ENCODE measurements at places on chromosomes 6 and 20.

GRCh38 chr6:26103770-26104456 is 16.7 kb downstream of the HFE start:
- peak; percentile 90 for DNase-seq

DNA sequence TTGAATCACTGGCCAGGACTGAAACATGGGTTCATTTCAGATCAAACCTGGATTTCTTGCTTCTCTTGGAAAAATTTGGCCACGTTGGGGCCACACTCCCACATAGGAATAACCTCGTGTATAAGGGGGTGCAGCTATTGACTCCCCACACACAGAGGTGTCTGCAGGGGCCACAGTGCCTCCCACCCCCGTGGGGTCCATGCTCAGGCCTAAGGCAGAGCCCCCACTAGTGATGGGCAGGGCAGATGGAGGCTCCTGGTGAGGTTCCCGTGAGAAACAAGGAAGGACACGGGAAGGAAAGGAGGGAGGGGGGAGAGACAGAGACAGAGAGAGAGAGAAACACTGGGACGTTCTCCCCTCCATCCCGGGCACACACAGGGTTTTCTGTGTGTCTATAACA is 230.5 kb downstream of the ERMARD start:
- peak; percentile 6 for DNase-seq

DNA sequence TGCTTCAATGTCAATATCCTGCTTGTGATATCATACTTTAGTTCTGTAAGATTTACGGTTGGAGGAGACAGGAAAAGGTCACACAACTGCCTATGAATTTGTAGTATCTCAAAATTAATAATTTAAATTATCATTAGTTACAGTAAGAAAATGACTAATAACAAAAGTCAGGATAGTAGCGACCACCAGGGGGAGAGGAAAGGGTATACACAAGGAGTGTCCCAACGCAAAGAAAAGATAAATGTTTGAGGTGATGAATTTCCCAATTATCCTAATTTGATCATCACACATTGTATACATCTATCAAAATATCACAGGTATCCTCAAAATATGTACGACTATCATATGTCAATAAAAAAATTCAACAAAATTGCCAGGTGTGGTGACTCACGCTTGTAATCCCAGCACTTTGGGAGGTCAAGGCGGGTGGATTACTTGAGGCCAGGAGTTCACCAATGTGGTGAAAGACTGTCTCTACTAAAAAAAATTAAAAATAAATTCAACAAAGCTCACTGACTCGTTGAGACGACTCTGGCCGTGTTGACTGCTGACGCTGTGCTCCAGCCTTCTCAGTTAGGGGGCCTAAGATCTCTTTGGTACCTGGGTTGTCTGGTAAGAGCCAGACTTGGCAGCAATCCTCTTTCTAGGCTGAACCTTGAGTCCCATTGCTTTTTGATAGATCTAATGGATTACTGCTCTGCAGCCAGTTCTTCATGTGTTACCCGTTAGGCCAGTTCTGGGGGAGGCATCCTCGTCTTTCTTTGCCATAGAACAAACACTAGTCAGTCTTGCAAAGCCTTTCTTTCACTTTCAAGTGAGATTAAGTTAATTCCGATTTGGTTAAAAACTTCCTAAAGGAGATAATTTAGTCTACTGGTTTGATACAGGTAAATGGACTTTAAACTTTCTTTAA is 9.0 kb upstream of the OVOL2 start:
- DNase-seq = no peak

DNA sequence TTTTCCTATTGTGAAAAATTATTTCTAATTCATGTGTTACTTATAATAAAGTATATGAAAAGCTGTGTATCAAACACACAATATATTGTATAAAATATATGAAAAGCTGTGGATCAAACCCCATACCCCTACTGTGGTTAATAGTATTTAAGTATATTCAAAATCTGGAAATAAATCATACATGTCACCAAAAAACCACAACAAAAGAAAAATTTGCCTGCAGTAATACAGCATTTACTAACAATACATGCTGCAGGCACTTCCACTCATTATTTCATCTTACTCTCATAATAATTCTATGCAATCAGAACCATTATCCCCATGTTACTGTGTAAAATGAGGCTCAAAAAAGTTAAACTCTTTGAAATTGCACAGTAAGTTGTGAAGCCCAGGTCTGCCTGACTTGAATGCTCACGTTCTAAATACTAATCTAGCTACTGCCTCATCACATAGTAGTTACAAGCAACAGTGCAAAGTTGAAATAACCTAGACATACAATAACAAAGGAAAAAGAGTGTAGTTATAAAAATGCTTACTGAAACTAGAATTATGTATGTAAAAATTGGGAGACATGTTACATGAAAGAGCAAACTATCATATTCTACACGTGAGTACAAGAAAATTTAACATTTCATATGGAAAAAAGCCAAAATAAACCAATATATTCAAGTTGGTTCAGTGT is 61.7 kb downstream of the FAM217A start:
- no peak for DNase-seq

DNA sequence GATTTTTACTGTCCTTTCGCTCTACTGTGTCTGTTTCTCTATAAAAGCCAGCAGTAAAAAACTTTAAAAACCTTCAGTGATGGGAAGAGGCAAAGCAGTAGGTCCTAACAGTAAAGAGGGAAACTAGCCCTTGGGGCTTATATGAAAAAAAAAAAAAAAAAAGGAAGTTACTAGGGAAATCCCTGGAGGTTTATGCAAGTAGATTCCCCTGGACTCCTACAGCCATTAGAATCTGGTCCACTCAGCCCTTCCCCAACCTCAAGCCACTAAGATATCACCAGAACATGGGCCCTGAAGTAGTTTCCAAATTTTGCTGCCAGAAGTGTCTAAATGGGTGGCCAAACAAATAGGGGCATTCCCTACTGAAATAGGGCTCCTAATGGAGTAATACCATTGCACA is 70.5 kb upstream of the HINT3 start:
- DNase-seq = no peak

Data from left hindlimb (tissue), 1 donor.